ENCODE measurements at places on chromosomes 7 and 10. TPM values are rescaled to one million over a fixed set of nuclear protein-coding genes. Genes with fewer than 3 reads are reported as not detected.

- H3K4me3 ChIP-seq: no peak overlapping the region
- no peaks in the 10 kb centered on the region for H3K36me3 ChIP-seq
- no peaks in the 10 kb centered on the region for H3K27me3 ChIP-seq
- H3K27ac ChIP-seq: peak overlapping the region; percentile 84
- peaks cover 41% of the 10 kb centered on the region for H3K4me1 ChIP-seq
Observed at GRCh38 chr10:110865186-110865808, 6.4 kb upstream of the PDCD4 start.

GRCh38 chr10:4051641-4052151 is 266.7 kb upstream of the KLF6 start:
- peak overlapping the region; percentile 32 for H3K4me3 ChIP-seq
- H3K27ac ChIP-seq: peak overlapping the region; percentile 44
- H3K27me3 ChIP-seq: no peaks in the 10 kb centered on the region
- H3K4me1 ChIP-seq: peaks cover 10% of the 10 kb centered on the region
- H3K36me3 ChIP-seq: no peaks in the 10 kb centered on the region

GRCh38 chr7:73824986-73825385 is 5.8 kb upstream of the CLDN4 start:
- H3K4me1 ChIP-seq: peaks cover 39% of the 10 kb centered on the region
- H3K27me3 ChIP-seq: no peaks in the 10 kb centered on the region
- no peak for DNase-seq

- DNase-seq: no peak
- H3K27me3 ChIP-seq: no peaks in the 10 kb centered on the region
- H3K4me3 ChIP-seq: no peak overlapping the region
- no peaks in the 10 kb centered on the region for H3K36me3 ChIP-seq
- H3K4me1 ChIP-seq: peaks cover 20% of the 10 kb centered on the region
Observed at GRCh38 chr10:11535346-11535959, 76.0 kb downstream of the USP6NL start.

DNA sequence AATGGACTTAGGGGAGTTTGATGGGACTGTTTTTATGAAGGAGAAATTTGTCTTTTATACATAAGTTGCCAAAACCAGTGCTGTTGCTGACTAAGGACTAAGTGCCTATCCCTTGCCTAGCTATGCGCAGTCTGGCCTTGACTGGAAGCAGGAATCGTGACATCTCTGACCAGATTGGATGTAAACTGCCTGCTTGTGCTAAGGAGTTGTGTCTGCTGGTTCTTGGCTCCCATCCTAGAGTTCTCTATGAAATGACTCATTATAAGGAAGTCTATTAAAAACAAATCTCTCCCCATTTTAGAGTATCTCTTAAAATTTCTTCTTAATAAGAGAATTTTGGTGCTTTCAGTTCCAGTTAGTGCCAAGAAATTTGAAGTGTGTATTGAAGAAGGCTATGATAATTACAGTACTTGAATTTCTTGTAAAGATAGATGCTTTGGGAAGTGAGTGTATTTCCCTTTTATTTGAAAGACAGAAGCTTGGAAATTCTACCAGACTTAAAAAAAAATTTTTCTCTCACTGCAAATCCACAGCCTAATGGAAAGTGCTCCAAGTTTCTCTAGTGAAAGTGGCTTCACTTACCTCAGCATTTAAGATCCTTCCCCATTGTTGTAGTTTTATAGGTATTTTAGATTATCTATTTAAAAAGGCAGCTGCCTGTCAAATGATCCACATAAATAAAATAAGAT is 77.6 kb downstream of the BICC1 start:
- peaks cover 20% of the 10 kb centered on the region for H3K4me1 ChIP-seq
- H3K36me3 ChIP-seq: peaks cover 5% of the 10 kb centered on the region
- no peak overlapping the region for H3K27ac ChIP-seq

DNA sequence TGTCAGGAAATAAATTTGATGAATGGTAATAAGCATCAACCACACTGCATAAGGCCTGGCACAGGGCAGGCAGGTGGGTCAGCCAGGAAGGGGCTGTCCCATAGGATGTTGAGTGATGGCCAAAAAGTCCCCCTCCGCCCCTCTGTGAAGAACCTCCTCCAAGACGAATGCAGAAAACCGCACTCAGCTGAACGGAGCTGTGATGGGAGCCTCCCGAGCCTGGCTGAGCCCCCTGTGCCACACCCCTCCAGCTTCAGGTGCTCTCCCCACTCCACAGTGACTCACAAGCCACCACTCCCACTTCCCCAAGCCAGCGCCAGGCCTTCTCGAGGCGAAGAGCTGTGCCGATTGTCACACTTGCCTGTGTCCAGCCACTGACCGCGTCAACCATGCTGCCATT is 184.2 kb downstream of the MAD1L1 start:
- H3K27ac ChIP-seq: no peak overlapping the region
- DNase-seq: no peak
- H3K4me1 ChIP-seq: no peaks in the 10 kb centered on the region

GRCh38 chr7:92131093-92131492 is 3.2 kb downstream of the CYP51A1 start:
- no peak overlapping the region for H3K27ac ChIP-seq
- no peaks in the 10 kb centered on the region for H3K27me3 ChIP-seq
- no peak for DNase-seq
- no peak overlapping the region for H3K4me3 ChIP-seq
- H3K4me1 ChIP-seq: 0 out of 2 replicates have a peak, but pooled peaks cover 7% of the 10 kb centered on the region

DNA sequence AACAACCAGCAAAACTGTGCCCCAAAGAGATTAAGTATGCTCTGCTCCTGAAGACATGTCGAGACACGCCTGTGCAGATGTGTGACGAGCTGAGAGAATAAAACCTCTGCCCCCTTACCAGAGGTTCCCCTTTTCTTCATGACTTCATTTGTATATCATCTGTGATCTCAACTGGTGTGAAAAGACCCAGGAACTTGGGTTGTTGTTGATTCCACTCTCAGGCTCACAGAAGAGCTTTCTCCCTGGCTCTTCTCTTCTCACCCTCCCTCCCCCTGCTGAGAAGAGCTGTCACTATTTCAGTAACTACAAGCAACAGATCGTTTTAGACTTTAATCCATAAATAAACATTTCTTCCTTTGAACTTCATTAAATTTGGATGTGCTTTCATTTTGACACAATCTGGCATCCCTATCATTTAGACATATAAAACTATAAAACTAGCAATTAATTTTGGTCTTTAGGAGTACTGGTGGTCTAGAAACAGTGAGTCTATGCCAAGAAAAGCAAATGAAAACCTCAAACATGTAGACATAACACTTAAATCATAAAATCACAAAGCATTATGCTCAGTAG is 179.3 kb upstream of the FZD8 start:
- H3K4me3 ChIP-seq: no peak overlapping the region
- no peak for DNase-seq
- no peaks in the 10 kb centered on the region for H3K27me3 ChIP-seq
- H3K4me1 ChIP-seq: no peaks in the 10 kb centered on the region
- H3K36me3 ChIP-seq: no peaks in the 10 kb centered on the region

DNA sequence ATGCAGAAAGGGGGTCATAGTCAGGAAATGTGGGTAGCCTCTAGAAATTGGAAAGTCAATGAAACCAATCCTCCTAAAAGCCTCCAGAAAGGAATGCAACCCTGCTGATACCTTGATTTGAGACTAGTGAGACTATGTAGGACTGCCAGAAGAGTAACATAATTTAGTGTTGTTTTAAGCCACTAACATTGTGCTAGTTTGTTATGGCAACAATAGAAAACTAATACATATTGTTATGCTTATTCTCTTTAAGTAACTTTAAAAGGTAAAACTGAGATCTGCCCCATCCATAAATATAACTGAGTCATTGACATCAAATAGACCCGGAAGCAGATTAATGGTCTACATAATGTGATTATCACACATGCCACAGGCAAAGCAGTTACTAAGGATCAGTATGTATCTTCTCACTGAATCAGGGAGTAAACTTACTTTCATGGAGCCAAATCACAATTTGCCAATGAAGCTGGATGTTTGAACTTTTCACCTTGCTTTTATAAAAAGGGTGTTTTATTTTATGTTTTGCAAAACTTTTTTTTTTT is 146.4 kb upstream of the TMEM106B start:
- no peaks in the 10 kb centered on the region for H3K36me3 ChIP-seq
- H3K27ac ChIP-seq: no peak overlapping the region
- H3K27me3 ChIP-seq: no peaks in the 10 kb centered on the region
- no peak for DNase-seq
- H3K4me3 ChIP-seq: no peak overlapping the region

DNA sequence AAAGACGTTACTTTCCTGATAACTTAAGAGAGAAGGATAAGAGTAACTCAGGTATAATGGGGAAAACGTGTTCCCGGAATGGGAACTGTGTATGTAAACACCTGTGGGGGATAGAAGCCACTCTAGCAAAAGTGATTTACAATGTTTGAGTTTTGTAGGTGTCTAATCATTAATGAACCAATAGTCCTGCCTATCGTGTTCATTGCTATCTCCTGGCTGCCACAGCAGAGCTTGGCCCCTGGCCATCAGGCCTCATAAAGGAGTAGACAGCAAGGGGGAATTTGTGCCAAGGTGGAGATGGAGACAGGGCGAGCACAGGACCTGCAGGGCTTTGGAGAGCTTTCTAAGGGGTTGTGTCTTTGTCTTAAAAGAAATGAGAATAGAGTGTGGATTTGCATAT is 102.1 kb downstream of the GAD2 start:
- H3K4me3 ChIP-seq: no peak overlapping the region
- no peak overlapping the region for H3K27ac ChIP-seq
- no peaks in the 10 kb centered on the region for H3K27me3 ChIP-seq
- DNase-seq: no peak
- H3K36me3 ChIP-seq: no peaks in the 10 kb centered on the region

DNA sequence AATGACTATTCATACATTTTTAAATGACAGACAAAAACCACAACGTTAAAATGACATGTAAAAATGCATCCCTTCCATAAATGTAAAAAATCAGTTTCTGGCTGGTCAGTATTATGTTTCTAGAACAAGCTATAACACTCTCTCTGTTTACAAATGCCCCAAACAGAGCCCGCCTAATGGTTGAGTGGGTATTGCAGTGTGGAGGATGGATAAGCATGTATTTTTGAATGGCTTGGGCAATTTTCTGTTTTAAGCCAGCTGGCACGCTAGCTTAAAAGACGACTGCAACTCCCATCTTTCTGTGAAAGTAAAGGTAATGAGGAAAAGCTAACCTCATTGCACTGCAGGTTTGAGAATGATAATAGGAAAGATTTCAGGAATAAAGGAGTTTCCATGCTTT is 430.7 kb downstream of the PARD3 start:
- no peaks in the 10 kb centered on the region for H3K27me3 ChIP-seq
- H3K4me3 ChIP-seq: no peak overlapping the region

GRCh38 chr10:8079126-8079525 is 24.6 kb downstream of the GATA3 start:
- no peaks in the 10 kb centered on the region for H3K36me3 ChIP-seq
- no peaks in the 10 kb centered on the region for H3K4me1 ChIP-seq
- H3K27ac ChIP-seq: no peak overlapping the region
- no peaks in the 10 kb centered on the region for H3K27me3 ChIP-seq

The CCL26 gene
- 15.1 TPM for total RNA-seq

The UCN3 gene
- not detected for total RNA-seq

The PIK3CG gene
- 1.2 TPM for total RNA-seq

The CALCR gene
- total RNA-seq: not detected
